ENCODE measurements at places on chromosomes 13 and 19. TPM values are rescaled to one million over a fixed set of nuclear protein-coding genes. Genes with fewer than 3 reads are reported as not detected.

- no peak for DNase-seq
These were observed 38.2 kb downstream of the MTMR6 start for GRCh38 chr13:25249001-25249543.

RHPN2 gene
- total RNA-seq: 0.67 TPM

DNA sequence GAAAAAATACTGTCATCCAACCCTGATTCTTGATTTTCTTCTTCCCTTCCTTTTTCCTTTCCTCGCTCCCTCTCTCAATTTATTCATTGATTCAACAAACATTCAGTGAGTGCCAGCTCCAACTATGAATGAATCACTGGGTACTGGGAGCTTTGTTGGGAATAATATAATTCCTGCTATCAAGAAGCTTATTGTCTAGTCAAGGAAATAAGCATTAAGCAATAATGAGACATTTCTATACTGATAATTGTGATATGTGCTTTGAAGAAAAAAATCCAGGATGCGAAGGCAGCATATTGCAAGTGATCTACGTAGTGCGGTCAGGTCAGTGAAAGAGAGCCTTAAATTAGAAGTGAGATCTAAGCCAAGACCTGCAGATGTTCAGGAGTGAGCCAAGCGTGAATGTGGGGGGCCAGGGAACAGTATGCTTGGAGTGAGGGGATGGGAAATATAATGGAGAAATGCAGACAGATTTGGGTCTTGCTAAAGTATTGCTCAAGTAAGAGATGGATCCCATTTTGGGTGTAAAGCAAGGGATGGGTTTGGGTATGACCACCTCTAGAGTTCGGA lies 253.5 kb downstream of the LHFPL6 start:
- no peak for DNase-seq

DNA sequence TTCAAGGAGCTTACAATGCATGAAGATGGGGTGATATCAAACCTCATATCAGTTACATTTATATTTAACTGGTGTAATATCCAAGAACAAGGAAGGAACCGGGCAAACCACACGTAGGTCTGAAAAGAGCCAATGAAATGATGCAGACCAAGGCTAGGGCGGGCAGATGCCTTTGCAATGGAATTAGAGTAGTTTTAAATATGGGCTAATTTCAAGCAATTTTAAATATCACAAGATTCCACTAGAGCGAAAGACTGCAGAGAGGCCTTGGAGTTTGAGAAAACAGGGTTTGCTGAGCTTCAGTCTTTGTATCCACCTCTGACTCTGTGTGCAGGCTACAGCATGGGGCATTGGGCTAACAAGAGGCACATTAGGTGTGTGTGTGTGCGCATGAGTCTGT lies 53.9 kb upstream of the ZNF536 start:
- no peak for DNase-seq

GRCh38 chr19:662207-662961 lies 630 bp downstream of the RNF126 start:
- DNase-seq: no peak

- no peak for DNase-seq
These were observed 62.4 kb upstream of the KLHL1 start for GRCh38 chr13:70170689-70171088.

VSTM2B gene
- total RNA-seq: not detected

GRCh38 chr13:94550062-94550738 lies 45.8 kb downstream of the TGDS start:
- DNase-seq: no peak

DNA sequence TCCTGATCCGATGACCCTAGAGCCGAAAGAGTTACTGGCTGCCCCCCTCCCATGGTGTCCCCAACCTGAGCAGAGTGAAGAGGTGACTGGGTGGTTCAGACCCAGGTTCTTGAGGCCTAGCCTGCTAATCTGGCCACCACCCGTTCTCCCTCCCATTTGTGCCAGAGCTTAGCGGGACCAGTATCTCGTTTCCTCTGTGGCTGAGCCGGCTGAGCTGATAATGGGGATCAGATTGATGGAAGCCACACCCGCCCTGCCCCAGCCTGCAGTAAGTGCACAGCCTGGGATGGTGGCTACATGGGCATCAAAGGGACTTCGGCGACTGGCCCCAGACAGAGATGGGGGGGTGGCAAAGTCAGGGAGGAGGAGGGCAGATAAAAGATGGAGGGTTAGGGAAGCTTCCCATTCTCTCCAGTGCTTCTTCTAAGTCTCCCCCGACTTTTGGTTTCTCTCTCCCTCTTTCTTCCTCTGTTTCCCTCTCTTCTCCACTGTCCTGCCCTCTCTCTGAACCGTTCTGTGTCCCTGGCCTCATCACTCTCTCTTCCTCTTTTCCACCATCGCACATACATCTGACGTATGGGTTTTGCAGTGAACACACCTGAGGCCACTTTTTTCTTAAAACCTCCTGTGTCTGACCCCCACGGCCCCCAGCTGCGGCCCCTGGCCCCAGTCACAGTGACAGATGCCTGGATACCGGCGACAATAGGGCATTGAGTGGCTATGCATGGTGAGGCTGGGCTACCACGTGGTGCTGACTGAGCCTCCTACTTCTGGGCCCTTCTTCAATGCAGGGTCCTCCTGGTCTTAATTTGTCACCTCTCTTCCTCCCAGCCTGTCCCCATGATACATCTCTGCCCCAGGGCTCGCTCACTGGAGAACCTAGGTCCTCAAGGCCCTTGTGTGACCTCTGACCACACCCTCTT lies 2.4 kb downstream of the ELAVL3 start:
- DNase-seq: no peak

DNA sequence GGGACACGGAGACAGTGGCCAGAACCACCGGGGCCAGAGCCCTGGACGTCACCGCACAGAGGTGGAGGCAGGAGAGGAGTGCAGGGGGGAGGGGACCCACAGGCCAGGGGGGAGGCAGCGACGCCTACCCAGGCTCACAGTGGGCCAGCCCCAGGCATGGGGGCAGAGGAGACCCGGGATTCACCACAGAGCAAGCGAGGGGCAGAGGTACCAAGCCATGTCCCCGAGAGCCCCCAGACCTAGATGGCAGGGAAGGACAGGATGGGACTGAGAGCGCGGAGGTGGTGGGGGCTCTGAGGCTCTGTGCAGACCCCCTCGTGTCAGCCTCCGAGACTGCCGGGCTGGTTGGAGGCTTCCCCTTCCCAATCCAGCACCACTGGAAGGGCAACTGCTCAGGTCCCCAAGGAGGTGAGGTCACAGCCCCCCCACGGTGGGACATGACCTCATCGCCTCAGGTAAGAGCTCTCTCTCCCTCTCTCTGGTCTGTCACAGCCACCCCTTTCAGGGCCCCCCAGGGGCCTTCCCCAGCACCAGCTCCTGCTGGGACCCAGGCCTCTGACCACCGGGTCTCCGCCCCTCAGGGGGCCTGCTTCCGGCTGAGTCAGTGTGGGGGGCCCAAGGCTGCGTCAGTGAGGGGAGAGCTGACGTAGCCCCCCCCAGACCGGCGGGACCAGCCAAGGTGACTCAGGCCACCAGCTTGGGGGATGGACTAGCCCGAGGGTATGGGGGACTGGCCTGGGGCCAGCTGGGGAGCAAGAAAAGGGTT lies 2.2 kb upstream of the IL11 start:
- no peak for DNase-seq

DNA sequence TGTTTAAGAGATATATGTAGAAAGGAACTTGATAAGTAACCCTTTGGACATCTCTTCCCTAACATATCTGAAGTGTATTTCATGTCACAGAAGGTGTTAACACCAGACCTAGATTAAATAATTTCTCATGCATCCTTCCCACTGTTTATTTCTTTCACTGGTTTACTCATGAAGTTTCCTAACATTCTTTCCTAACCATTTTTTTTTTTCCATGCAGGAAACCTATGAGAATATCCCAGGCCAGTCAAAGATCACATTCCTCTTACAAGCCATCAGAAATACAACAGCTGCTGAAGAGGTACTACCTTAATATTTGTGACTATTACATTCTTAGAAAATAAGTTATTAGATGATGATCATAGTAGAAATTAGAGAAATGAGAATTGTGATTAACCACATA lies 28.8 kb downstream of the IPO5 start:
- no peak for DNase-seq

GRCh38 chr13:73040484-73040883 lies 18.3 kb upstream of the KLF5 start:
- no peak for DNase-seq

- no peak for DNase-seq
These were observed 13.3 kb upstream of the CALM3 start for GRCh38 chr19:46587861-46588260.

DNA sequence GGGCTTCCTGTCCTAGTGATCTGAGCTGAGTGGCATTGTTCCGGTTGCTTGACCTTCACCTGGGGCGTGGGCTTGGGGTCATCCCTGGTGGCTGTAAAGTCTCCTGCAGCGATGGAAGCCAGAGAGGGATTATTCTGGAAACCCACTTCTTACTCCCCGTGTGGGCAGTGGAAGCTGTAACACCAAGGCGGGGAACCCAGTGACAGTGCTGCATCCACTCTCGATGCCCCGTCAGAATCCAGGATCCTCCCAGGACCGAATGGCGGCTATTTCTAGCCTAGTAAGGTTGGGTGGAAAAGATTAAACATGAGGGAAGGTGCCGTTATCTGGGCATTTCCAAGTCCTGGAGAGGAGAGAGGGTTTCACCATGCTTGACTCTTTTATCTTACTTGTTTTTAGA lies 280.6 kb downstream of the ZNF536 start:
- no peak for DNase-seq

DNA sequence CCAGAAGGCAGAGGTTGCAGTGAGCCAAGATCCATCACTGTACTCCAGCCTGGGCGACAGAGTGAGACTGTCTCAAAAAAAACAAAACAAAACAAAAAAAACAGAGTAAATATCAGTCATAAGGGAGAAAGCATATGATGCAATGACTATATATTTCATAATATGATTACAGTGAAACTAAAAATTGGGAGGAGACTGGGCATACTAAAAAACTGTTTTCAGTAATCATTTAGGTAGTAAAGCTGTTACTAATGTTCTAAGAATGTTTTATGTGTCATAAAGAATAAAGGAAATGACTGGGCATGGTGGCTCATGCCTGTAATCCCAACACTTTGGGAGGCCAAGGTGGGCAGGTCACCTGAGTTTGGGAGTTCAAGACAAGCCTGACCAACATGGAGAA lies 15.9 kb downstream of the ZNF573 start:
- no peak for DNase-seq

SIGLEC9 gene
- 1.4 TPM for total RNA-seq

GRCh38 chr13:53342623-53343360 lies 314.2 kb downstream of the OLFM4 start:
- DNase-seq: no peak

MEF2B gene
- total RNA-seq: 0.67 TPM

FLT3 gene
- 0.05 TPM for total RNA-seq

DNA sequence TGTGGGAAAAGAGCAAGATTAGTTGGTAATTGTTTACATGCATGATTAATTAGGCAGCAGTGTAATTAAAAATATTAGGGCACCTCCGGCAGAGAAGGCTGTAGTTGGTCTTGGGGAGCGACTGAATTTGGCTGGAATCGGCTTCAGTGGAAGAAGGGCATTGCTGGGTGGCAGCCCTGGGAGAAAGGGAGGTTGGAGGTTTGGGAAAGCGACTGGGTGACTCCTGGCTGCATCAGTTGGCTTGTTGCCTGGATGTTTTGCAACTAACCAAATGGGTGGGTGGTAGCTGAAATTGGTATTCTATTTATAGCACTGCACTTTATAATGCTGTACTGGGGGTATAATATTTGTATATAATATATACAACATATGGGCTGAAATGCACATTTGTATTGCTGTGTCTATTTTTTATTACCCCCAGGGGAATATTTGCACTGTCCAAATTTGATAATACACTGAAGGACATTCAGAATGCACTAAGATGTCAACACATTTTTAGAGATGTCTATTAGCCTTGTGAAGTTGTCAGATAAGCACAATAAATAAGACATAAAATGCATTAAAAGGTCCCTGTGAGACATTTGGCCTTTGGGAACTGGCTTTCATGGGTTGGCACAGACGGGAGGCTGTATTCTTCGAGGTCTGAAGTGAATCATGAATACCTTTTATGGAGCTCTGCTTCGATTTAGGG lies 1.7 kb downstream of the B3GLCT start:
- no peak for DNase-seq

GRCh38 chr13:67538906-67539305 lies 308.8 kb upstream of the PCDH9 start:
- no peak for DNase-seq

- no peak for DNase-seq
These were observed 678.1 kb downstream of the UQCRFS1 start for GRCh38 chr19:28534766-28535351.

C19orf67 gene
- not detected for total RNA-seq

DNA sequence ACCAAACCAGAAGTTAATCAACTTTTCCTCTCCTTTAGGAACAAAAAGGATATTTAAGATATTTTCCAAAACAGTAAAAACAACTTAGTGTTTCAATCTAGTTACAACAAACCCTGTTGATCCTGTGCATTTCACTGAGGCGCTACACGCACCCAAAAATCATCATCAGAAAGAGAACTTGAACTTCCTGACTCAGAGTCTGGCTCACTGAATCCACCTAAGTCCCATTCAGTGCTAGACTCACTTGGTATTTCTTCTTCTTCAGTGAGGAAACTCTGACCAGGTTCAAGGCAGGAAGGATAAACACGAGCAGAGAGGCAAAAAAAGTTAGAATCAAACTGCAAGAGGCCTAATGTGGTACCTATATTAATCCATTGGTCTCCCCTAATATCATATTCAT lies 2.2 kb downstream of the KBTBD6 start:
- DNase-seq: no peak

NLRP11 gene
- not detected for total RNA-seq

PDX1 gene
- not detected for total RNA-seq

- no peak for DNase-seq
These were observed 1336.9 kb upstream of the SPRY2 start for GRCh38 chr13:81677857-81678256.

IGFL2 gene
- not detected for total RNA-seq

DNA sequence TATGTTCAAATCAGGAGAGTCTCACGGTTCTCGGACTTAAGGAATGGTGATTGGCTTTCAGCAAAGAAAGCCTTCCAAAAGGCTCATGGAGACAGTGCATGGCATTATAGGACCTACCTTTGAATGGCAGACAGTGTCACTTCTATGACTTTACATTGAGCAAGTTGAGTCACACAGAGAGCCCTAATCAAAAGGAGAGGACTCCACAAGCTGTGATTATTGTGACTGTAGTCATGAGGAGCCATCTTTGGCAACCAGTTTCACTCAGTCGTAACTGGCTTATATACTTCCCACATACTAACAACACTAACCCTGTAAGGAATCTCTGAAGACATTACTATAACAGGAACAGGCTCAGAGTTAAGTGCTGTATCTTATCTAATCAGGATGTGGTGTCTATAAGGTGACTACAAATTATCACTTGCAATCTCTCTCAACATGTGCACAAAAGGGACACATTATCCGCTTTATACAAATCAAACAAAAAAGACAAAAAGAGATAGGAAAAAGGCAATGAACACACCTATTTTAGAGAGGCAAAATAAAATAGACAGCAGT lies 6.1 kb downstream of the LGALS14 start:
- no peak for DNase-seq

DNA sequence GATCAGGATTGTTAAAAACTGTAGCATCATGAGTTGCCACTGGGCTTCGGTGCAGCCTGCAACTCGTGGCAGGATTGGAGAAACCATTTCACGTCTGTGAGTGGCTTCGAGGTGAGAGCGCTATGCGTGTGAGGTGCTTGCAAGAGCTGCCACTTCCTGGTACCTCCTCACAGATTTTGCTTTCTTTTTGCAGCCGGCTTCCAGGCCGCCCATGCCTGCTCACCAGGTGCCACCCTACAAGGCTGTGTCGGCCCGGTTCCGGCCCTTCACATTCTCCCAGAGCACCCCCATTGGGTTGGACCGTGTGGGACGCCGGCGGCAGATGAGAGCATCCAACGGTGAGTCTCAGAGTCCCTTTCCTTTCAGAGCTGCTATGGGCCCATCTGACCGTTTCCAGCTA lies 57.9 kb upstream of the C1QTNF9 start:
- no peak for DNase-seq

GPATCH1 gene
- total RNA-seq: 5.2 TPM
